ENCODE measurements at places on chromosomes 12 and 14.

GRCh38 chr14:72503696-72504368 lies 390.1 kb downstream of the DPF3 start:
- DNase-seq = no peak

DNA sequence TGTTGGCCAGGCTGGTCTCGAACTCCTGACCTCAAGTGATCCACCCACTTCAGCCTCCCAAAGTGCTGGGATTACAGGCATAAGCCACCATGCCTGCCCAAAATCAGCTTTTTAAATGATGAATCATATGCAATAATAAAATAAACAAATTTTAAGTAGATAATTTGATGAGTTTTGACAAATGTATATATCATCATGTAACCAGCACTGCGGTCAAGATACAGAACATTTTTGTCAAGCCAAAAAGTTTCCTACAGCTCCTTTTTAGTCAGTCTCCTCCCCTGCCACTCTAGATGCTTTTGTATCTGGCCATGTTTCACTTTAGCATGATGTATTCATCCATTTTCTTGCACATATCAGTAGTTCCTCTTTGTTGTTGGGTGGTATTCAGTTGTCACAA lies 17.2 kb downstream of the FRMD6 start:
- no peak for DNase-seq

GRCh38 chr12:49098035-49098451 lies 3.4 kb upstream of the DHH start:
- peak; percentile 69 for DNase-seq

DNA sequence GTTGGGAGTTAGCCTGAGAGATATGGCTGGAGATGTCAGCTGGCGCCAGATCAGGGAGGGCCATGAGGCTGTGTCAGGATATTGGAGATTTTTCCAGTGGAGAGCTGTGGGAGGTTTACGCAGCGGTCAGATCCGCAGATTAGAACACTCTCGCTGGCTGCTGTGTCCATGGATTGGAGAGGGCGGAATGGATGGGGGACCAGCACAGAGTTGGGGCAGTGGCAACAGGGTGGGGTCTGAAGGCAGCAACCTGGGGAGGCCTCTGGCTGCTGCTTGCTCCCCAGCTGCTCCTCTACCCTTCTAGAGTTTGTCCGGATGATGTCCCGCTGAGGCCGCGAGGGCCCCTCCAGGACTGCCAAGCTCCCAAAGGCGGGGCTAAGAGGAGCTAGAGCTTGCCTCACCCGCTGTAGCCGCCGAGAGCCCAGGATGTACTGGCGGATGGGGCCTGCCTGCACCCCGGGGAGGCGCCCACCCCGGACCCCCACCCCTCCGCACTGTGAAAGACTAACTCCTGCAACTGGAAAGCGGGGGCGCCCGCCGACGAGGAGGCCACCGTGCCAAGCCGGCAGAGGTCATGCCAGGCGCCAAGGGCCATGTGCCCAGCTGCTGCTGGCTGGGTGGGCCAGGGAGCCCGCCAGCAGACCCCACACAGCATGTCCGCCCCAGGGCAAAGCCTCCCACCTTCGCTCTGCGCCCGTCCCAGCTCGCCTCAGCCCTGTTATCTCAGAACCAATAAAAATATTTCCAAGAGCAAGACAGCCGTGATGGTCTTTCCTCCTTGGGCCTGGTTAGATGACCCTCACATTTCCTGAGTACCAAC lies 20.2 kb upstream of the MLEC start:
- DNase-seq = no peak

DNA sequence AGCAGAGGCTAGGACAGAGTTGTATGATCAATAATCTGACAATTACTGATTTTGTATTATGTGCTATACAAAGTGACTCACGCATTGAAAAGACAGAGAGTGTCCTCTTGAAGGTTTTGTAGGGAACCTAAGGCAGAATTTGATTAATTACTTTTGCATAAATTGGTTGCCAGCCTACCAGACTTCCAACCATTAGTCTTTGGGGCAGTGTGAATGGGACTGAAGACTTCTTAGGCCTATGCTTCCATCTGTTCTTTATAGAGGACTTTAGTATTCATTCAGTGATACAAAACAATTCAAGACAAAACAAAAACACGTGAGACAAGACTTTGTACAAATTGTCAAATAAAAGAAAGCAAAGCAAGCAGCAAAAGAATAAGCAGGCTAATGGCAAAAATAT lies 46.5 kb downstream of the ATL1 start:
- no peak for DNase-seq
